ENCODE measurements at places on chromosomes 1 and 21.

- DNase-seq: no peak
Measured at GRCh38 chr1:187621951-187622350, 793.2 kb downstream of the PLA2G4A start.

GRCh38 chr1:11521582-11522399 lies 42.8 kb downstream of the DISP3 start:
- no peak for DNase-seq

- DNase-seq: no peak
Measured at GRCh38 chr21:20404915-20405314, 593.3 kb upstream of the NCAM2 start.

DNA sequence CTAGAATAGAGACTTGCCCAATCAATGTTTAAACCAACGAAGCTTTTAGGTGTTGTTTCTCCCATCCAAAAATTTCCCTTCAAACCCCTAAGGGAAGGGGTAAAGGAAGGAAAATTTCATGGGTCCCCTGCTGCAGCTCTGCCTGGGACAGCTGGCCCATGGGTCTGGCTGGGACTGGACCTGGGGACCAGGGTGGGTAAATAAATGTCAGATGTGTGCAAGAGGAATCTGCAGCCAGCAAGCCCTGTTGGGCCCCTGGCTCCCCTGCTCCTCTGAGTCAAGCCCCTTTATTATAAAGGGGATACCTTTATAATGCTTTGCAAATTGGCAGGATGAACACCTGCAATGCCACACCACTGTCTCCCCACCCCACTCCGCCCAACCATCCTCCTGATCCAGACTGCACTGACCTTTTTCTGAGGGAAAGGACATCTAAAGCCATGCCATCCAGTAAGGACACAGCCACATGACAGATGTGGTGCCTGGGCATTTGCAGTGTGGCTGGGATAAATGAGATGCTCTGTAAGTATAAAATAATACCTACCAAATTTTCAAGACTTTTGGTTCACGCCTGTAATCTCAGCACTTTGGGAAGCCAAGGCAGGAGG lies 1.9 kb upstream of the TMEM125 start:
- no peak for DNase-seq

GRCh38 chr1:168466092-168466713 lies 77.6 kb downstream of the XCL2 start:
- no peak for DNase-seq

DNA sequence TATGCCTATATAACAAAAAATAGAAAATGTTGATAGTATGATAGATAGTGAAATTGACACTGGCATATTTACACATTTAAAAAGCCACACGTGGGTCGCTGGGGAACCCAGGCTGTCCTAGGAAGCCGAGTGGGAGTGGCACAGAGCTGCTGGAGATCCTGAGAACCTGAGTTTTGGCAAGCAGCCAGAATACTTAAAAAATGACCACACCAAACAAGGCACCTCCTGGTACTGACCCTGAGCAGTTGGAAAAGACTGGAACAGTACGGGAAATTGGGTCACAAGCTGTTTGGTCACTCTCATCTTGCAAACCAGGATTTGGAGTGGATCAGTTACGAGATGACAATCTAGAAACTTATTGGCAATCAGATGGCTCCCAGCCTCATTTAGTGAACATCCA lies 111.5 kb downstream of the ZFYVE9 start:
- DNase-seq: peak; percentile 5

DNA sequence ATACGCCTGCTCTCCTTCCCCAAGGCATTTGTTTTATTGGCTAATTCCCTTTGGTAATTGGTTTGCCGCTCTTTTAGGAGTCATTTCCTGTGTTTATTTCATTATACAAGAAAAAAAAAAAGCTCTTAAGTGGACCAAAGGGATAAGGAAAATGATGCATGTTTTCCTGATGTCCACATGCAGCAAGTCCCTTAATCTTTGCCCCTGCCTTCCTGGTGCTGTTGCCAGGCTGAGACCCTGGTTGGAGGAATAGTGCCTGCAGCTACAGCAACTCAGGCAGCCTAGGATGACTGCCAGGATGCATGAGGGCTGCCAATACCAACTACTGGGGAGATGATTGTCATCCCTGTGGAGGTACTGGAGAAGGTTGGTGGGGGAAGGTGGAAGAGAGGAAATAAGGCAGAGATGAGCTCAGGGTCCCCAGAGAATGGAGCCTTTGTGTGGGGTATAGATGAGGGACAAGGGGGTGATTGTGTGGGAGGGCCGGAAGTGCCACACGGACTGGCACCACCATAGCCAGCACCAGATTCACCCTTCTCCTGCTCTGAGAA lies 6.1 kb upstream of the GATAD2B start:
- DNase-seq: no peak

GRCh38 chr1:221992427-221992826 lies 250.5 kb upstream of the DUSP10 start:
- DNase-seq: no peak

DNA sequence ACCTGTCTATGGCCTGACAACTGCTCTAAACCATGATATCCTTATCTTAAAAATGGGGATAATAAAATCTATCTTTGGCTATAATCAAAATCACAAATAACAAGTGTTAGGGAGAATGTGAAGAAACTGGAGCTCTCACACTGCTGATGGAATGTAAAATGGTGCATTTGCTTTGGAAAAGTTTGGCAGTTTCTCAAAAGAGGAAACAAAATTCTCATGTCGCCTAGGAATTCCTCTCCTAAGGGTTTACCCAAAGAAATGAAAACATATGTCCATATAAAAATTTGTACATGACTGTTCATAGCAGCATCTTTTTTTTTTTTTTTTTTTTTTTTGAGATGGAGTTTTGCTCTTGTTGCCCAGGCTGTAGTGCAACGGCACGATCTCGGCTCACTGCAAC lies 64.3 kb downstream of the ZNF281 start:
- no peak for DNase-seq

GRCh38 chr1:218350801-218351266 lies 5.7 kb downstream of the TGFB2 start:
- DNase-seq: peak; percentile 55

- DNase-seq: no peak
Measured at GRCh38 chr21:14879458-14879857, 185.3 kb downstream of the NRIP1 start.

DNA sequence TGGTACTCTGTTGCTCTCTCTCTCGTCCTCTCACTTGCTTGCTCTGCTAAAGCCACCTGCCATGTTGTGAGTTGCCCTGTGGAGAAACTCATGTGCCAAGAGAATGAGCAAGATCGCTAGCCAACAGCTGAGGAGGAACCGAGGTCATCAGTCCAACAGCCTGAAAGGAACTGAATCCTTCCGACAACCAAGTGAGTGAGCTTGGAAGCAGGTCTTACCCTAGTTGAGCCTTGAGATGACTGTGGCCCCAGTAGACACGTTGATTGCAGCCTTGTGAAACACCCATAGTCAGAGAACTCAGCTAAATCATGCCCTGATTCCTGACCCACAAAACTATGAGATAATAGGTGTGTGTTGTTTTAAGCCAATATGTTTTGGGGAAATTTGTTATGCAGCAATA lies 48.1 kb upstream of the BACH1 start:
- no peak for DNase-seq

GRCh38 chr1:185741551-185741950 lies 7.4 kb downstream of the HMCN1 start:
- peak; percentile 71 for DNase-seq

DNA sequence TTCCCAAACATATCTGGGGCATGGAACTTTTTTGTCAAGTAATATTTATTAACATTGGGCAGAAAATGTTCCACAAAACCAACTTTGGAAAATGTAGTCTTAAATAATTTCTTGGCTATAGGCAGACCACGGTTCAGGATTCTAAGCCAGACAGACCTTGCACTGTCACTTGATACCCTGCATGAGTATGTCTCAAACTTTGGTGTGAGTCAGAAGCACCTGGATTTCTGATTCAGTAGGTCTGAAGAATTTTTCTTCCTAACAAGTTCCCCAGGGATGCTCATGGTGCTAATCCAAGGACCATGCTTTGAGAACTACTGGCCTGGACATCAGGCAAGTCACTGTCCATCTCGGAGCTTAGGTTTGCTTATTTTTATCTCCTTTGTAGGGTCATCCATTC lies 562.0 kb downstream of the PLPP3 start:
- DNase-seq: no peak

GRCh38 chr1:14113841-14114567 lies 414.0 kb downstream of the PRDM2 start:
- DNase-seq: peak; percentile 83

DNA sequence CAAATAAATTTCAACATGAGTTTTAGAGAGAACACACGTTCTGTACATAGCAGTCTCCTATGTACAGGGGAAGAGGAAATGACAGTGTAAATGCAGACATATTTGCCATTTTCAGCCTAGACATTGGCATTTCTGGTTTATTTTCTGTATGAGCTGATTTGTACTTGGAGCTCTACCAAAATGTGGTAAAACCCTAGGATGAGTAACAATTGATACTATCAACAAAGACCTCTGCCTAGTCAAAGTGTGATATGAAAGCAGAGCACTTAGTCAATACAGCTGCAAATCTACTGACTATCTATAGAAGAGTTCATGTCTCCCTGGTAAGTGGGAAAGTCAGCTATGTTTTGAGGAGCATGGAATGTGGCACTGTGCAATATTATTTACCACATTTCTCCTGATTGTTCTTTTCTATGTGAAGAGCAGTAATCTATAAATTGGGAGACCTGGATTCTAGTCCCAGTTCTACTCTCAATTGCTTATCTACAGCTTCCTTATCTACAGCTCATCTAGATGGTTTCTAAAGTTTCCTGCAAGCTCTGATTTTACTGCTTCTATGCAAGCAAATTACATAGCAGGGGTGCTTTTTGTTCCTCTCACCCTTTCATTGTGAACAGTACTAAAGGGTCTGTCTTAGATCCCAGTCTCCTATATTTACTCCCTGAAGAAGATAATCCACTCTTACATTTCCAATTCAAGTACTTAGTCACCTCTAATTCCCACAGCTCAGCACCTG lies 334.2 kb downstream of the NTNG1 start:
- DNase-seq: no peak

DNA sequence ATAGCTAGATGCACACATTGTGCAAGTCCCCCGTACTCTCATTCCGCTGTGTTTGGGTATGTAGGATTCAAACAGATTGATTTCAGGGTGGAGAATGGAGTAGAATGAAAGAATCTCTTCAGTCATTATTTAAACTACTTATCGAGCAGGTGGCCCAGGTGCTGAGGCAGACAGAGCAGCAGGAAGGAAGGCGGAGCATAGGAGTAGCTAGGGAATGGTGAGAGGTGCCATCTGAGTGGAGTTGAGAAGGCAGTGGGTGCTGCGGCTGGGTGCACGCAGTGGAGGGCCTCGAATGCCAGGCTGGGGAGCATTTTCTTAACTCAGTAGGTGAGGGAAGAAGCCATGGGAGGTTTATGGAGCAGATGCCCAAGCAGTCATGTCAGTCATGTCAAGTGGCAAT lies 45.2 kb upstream of the CD101 start:
- no peak for DNase-seq

- no peak for DNase-seq
Measured at GRCh38 chr21:41136286-41136685, 31.7 kb upstream of the BACE2 start.

DNA sequence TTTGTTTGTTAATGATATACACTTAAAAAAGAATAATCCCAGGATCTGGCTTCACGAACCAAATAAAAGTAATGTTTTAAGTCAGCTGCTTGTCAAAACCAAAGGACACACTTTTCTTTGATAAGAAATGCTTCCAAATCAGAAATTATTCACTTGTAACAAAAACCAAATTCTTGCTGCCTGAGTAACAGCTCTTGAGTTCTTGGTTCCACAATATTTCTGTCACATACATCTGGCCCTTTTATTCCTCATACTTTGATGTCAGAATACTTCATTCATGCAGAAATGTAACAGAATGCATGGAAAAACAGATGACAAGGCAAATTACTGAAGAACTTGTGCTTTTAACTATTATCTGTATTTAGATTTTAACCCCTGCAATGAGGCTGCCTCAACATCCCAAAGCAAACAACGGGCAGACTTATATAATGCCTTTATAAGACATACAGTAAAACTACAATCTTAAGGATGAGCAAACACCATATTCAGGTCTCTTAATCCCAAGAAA lies 1.5 kb downstream of the VAMP4 start:
- no peak for DNase-seq

DNA sequence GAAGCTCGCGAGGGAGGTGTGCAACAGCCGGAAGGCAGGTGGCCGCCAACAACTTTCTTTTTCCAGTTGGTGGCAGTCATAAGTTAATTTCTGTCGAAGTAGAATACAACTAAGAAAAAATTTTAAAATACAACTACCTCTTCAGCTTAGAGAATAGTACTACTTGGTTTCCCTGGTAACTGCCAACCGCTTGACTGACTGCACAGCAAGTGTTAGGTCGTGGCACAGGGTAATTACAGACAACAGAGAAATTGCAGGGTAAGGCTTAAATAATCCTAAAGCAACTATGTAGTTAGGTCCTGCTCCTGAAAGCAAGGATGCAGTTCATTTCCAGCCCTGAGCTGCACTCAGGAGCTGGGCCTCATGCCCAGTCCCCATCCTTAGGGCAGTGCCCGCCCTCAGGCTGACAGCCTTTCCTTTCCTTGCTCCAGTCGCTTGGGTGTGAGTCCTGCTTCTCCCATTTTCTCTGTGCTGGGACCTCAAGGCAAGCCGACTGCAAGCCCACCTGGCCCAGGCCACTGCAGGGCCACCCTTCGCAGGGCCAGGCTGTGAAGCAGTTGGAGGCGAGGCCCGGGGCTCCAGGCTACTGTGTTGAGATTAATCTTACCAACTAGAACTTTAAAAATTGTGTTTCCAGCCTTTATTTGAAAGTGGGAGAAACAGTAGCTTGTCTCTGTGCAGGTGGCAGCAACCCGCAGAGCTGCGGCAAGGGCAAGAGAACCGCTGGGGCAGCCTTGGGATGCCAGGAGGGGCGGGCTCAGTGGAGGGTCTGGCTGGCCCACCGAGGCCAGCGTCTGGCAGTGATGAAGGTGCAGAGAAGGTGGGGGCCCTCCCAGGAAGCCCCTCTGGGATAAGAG lies 148.3 kb downstream of the PCBP3 start:
- DNase-seq: no peak

DNA sequence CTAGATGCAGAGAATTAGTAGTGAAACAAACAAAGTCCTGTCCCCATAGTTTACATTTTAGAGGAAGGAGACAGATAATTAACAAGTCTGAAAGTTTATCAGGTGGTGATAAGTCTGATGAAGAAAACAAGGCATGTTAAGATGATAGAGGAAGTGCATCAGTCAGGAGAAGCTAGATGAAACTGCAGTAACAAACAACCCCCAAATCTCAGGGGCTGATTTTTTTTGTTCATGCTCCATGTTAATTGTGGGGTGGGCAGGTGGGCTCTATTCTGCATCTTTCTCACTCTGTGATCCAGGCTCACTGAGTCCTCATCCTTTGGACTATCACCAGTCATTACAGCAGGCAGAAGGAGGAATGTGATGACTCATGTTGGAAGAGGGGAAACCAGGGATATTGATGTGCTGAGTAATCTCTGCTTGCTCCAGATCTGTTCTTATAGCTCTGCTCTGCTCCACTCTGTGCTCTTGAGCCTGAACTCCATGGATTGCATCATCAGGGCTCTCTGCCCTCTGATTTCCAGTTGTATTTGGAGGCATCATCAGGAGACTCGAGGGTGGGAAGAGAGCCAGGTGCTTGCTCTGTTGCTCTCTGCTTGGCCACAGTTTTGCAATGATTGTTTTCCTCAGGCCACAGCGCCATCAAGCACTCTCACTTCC lies 166.9 kb downstream of the IER5 start:
- peak; percentile 90 for DNase-seq
